ENCODE measurements at places on chromosomes 7 and 10.

GRCh38 chr7:95793658-95794057 is 21.3 kb downstream of the DYNC1I1 start:
- H3K4me1 ChIP-seq, result no peaks in the 10 kb centered on the region
- no peak overlapping the region for H3K27ac ChIP-seq
- H3K36me3 ChIP-seq, result no peaks in the 10 kb centered on the region
- no peak for DNase-seq

DNA sequence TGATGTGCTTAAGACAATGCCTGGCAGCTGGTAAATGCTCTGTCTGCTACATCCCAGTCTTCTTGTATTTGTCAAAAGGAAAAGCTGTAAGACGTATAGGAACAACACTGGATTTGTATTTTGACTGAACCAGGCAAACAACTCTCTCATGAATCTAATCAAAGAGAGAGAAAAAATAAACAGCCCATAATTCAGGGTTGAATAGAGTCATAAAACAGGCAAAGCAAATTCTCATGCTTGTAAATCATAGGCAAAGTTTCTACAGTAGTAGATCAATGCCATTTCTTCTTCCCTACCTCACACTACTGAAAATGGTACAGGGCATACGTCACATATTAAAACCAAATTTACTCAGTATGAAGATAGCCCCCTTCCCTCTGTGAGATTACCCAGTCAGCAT is 166.3 kb downstream of the SKIDA1 start:
- no peaks in the 10 kb centered on the region for H3K36me3 ChIP-seq
- H3K4me1 ChIP-seq, result peaks cover 5% of the 10 kb centered on the region
- no peak for DNase-seq
- H3K27me3 ChIP-seq, result no peaks in the 10 kb centered on the region

GRCh38 chr10:71531485-71532446 is 135.0 kb downstream of the CDH23 start:
- no peak overlapping the region for H3K27ac ChIP-seq
- no peaks in the 10 kb centered on the region for H3K36me3 ChIP-seq
- no peak for DNase-seq
- H3K4me1 ChIP-seq, result peaks cover 2% of the 10 kb centered on the region

GRCh38 chr10:103079100-103079499 is 114.0 kb downstream of the NT5C2 start:
- no peak overlapping the region for H3K4me3 ChIP-seq
- H3K4me1 ChIP-seq, result no peaks in the 10 kb centered on the region
- no peak overlapping the region for H3K27ac ChIP-seq
- H3K36me3 ChIP-seq, result peaks cover 9% of the 10 kb centered on the region
- no peak for DNase-seq
- H3K27me3 ChIP-seq, result no peaks in the 10 kb centered on the region

DNA sequence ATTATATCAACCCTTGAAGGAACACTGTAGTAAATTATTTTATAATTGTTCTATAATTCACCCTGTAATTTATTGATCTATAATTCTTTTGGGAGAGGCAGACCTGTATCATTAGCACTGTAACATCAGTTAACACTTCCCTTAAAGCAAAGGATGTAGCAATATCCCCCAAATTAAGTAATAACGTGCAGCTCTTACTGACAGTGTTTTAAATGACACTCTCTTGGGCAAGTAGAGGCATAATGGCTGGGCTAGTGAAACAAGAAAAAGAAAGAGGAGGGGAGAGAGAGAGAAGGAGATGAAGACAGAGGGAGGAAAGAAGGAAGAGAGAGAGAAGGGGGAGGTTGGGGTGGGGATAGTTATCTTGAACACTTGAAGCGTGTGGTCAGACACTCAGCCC is 161.0 kb upstream of the RNF32 start:
- no peak for DNase-seq
- H3K27me3 ChIP-seq, result peaks cover 5% of the 10 kb centered on the region
- no peaks in the 10 kb centered on the region for H3K4me1 ChIP-seq
- H3K27ac ChIP-seq, result no peak overlapping the region

GRCh38 chr10:109861081-109861480 is 62.2 kb downstream of the XPNPEP1 start:
- DNase-seq, result no peak
- no peak overlapping the region for H3K4me3 ChIP-seq

DNA sequence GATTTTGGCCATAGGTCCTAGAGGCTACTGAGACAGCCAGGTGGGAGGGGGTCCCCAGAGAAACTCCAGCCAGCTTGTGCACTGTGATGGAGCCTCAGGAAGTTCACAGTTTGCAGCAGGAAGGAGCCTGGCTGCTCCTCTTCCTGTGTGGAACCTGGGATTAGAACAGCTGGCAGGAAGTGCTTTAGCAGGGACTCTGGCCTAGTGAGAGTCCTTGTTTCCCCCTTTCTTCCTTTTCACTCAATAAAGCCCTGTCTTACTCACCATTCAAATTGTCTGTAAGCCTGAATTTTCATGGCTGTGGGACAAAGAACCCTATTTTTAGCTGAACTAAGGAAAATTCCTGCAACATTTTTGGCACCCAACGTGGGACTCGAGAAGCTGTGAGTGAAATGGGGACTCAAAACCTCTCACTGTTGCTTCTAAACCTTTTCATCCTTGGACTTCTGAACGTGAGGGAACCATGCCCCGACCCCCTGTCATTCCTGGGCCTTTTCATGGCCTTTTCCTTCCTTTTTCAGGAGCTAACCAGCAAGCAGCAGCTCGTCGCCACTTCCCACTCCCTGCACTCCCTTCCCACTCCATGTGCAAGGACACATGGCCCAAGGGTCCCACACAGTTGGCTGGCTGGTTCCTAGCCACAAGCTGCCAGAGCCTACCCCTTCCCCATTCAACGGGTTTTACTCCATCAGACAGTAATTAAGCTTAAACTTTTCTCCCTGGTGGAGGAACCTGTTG is 32.8 kb upstream of the SORCS3 start:
- no peak overlapping the region for H3K4me3 ChIP-seq
- no peaks in the 10 kb centered on the region for H3K27me3 ChIP-seq
- peaks cover 3% of the 10 kb centered on the region for H3K4me1 ChIP-seq
- H3K27ac ChIP-seq, result no peak overlapping the region

- H3K36me3 ChIP-seq, result no peaks in the 10 kb centered on the region
- H3K4me3 ChIP-seq, result no peak overlapping the region
- H3K4me1 ChIP-seq, result peaks cover 46% of the 10 kb centered on the region
- no peak for DNase-seq
- H3K27me3 ChIP-seq, result no peaks in the 10 kb centered on the region
Observed at GRCh38 chr10:88493691-88494483, 89.2 kb downstream of the RNLS start.
